T-helper 2 cell treated with Interferon-gamma antibody and Interleukin-4, amounts not matched to agents 100 ng/mL and 5 ng/mL, for 36 hours (primary cell): ENCODE measurements at places on chromosomes 16 and 17. TPM values are rescaled to one million over a fixed set of nuclear protein-coding genes. Genes with fewer than 3 reads are reported as not detected.

RNF222 gene
- total RNA-seq, result 0.05 TPM in 1 of 2 replicates, not detected in the other

PLA2G10 gene
- total RNA-seq, result not detected in 2 replicates

HMOX2 gene
- 77.5 and 79.6 TPM in 2 replicates for total RNA-seq

HOXB7 gene
- 0.34 and 0.73 TPM in 2 replicates for total RNA-seq

PRSS36 gene
- 1.3 TPM in 2 replicates for total RNA-seq

FAM20A gene
- total RNA-seq, result not detected in 2 replicates

ZNF423 gene
- total RNA-seq, result 0.05 TPM in 1 of 2 replicates, not detected in the other

ABCA5 gene
- 12.9 and 14.5 TPM in 2 replicates for total RNA-seq

NUPR1 gene
- total RNA-seq, result not detected in 2 replicates

GLP2R gene
- not detected in 2 replicates for total RNA-seq
